ENCODE measurements at places on chromosomes 12 and 14.

GRCh38 chr12:55688716-55689655 lies 18.7 kb downstream of the ITGA7 start:
- DNase-seq = no peak

DNA sequence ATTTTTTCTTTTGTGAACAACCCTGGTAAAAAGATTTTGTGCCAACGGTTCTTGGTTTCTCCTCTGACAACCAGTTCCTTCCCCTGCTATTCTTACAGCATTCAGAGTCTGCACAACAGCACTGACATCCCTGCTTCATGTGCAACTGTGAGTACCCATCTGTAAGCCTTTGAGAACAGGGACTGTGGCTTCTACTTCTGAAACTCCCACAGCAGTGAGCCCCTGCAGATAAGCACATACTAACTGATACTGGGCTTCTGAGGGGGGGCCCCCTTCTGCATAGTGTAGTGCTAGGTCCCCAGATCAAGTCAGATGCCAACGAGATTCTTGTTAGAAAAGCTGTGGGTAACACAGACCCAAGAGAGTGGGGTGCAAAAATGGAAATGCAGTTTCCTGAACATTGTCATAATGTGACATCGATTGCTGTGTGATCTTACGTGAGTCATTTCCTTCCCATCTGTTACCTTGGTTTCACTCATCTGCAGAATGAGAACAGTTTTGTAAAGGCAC lies 11.1 kb upstream of the NINJ2 start:
- DNase-seq = no peak

DNA sequence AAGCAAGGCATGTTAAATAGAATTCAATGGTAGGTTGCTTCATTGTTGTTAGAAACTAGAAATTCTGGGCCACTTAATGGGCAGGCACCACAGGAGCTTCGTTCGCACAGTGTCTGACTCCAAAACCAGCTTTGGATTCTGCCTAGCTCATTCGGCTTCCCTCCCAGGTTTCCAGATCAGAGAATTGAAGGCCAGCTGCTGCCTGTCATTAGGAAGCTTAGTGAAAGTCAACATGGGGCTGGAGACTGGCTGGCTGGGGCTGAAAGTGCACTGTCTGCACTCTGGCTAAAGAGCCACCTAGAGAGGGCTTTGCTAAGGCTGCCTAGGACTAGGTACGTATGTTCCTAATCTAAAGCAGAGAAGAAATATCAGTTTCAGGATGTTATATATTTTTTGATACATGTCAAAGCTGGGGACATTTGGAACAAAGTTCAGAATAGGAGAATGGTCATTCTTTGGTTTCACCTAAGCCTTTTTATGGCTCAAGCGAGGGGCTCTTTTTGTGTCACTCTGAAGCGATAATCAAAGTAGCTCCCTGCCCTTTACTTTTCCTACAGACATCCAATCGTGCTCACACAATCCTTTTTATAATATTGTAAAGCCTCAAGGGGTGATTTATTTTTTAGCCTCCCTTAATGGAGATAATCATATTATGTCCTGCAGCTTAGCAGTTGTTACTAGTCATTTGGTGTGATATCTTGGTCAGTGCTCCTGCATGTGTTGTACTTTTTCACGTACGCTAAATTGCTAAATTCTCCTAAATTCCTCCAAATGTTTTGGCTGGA lies 238.5 kb upstream of the NAV3 start:
- peak; percentile 11 for DNase-seq

- DNase-seq = no peak
Measured at GRCh38 chr12:92624236-92624635, 78.6 kb upstream of the PLEKHG7 start.

GRCh38 chr12:38508246-38508645 lies 191.7 kb downstream of the ALG10B start:
- DNase-seq = no peak

- no peak for DNase-seq
Measured at GRCh38 chr12:43210485-43211192, 341.4 kb downstream of the ADAMTS20 start.

DNA sequence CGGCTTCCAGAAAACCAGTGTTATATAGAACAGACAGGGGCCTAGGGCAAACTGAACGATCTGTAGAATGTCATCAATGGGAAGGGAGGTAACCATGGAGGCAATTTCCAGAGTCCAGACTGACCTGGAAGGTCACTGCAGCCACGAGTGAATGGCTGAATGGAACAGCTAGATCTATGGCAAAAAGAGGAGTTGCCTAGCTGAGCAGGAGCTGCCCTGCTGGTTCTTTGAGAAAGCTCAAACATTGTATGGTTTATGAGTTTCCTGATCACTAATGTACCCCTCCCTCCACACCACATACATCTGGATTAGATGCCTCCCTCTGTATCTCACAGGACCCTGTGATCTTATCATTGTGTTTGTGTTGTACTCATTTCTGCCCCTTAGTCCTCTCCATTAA lies 1.0 kb upstream of the RERG start:
- DNase-seq = no peak

- peak; percentile 91 for DNase-seq
Measured at GRCh38 chr14:105489542-105490266, 1.3 kb upstream of the TEDC1 start.

GRCh38 chr14:68580671-68581070 lies 212.2 kb downstream of the ZFP36L1 start:
- DNase-seq = no peak

Data from right cardiac atrium (tissue), 5 donors.